Mesothelial cell of epicardium (in vitro differentiated cells): ENCODE measurements at places on chromosomes 1 and 21. TPM values are rescaled to one million over a fixed set of nuclear protein-coding genes. Genes with fewer than 3 reads are reported as not detected.

DNA sequence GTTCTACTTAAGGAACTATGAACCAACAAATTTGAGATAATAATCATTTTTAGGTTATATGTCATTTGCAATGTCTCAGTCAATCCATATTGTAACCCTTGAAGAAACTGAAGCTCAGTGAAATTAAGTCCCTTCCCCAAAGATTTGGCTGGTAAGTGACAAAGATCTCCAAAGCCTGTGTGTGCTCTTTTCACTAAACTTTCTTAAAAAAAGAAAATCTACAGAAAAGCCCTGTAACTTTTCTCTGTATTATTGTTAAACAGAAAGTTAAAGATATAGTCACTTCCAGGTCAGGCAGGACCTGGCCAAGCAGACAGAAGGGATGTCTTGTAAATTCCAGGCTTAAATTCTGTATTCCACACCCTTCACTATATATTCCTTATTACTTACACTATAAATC is 1.5 kb downstream of the LIX1L start:
- peak overlapping the region; percentile 80 for H3K4me3 ChIP-seq
- peaks cover 63% of the 10 kb centered on the region for H3K27me3 ChIP-seq
- no peak for DNase-seq
- no peaks in the 10 kb centered on the region for H3K36me3 ChIP-seq

Gene KIRREL1
- total RNA-seq: 178 to 189 TPM (median 180 TPM) in 3 replicates

Gene IVL
- 0.11 to 0.34 TPM (median 0.27 TPM) in 3 replicates for total RNA-seq

DNA sequence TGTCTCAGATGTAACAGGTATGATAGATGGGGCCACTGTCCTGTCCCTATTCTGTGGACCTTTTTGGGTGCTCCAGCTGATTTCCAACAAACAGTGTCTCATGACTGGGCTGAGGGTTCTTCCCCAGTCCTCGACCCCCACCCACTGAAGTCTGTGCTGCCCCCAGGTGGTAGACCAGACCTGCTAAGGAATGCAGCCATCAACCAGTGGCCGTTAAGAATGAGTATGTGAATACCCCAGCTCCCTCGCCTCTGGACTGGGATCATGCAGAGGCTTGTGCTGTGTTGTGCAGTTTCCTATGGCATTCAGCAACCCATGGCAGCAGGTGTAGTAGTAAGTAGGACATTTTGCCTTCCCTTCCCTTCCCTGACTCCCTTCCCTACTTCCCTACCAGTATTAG is 183.1 kb upstream of the KAZN start:
- no peak overlapping the region for H3K27ac ChIP-seq
- DNase-seq: no peak
- H3K4me1 ChIP-seq: peaks cover 1% of the 10 kb centered on the region
- H3K4me3 ChIP-seq: no peak overlapping the region
- no peaks in the 10 kb centered on the region for H3K36me3 ChIP-seq
- H3K27me3 ChIP-seq: peaks cover 20% of the 10 kb centered on the region

GRCh38 chr1:221350091-221350490 is 391.8 kb downstream of the DUSP10 start:
- H3K27me3 ChIP-seq: peaks cover 11% of the 10 kb centered on the region
- DNase-seq: no peak
- H3K4me1 ChIP-seq: no peaks in the 10 kb centered on the region
- H3K36me3 ChIP-seq: no peaks in the 10 kb centered on the region

DNA sequence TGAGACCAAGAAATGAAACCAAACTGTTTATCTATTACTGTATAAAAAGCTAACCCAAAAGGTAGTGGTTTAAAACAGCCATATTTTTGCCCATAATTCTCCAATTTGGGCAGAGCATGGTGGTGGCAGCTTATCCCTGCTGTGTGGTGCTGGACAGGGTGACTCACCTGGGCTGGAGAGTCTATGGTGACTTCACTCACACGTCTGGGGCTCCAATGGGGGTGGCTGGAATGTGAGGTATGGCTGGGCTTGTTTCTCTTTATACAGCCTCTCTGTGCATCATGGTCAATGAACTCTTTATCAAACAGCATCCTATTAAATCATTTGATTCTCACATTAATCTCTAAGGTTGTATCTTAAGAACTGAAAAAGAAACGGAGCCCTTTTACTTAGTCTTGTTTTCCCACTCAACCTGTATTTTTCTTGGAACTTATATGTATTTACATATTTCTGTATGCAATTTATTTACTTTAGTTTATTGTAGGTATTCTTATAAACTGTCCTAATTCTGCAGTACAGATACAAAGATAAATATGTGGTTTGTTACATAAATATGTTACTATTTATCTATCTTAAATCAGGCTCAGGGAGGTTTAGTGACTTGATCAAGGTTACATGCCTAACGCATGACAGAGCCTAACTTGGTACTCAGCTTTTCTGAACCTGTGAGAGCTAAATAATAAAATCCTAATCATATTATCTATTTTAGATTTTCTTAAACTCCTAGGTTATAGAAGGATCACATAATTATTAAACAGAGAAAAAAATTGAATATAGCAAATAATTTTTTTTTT is 37.5 kb upstream of the WLS start:
- H3K27ac ChIP-seq: no peak overlapping the region
- H3K36me3 ChIP-seq: no peaks in the 10 kb centered on the region
- no peak for DNase-seq
- no peaks in the 10 kb centered on the region for H3K4me1 ChIP-seq
- no peak overlapping the region for H3K4me3 ChIP-seq

DNA sequence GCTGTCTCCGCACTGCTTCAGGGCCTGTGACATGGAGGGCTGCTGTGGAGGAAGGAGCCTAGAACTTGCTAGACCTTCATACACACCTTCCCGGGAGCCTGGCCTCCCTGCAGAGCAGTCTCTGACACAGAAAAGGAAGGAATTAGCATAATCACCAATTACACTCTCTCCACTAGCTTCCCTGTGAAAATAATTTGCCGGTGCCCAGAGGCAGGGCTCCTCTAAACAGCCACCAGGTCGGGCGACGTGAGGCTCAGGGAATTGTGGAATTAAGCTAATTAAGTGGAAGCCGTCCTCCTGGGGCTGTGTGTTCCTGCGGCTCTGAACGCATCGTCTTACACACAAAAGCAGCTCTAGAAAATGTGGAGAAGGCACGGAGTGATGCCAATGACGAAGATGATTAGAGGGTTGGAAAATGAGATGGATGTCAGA is 82.6 kb downstream of the NENF start:
- peaks cover 5% of the 10 kb centered on the region for H3K27me3 ChIP-seq
- no peak overlapping the region for H3K27ac ChIP-seq
- H3K4me3 ChIP-seq: no peak overlapping the region
- no peak for DNase-seq

Gene DEGS1
- total RNA-seq: 53.9 to 55.6 TPM (median 55.4 TPM) in 3 replicates

- peaks cover 2% of the 10 kb centered on the region for H3K27me3 ChIP-seq
- peaks cover 3% of the 10 kb centered on the region for H3K4me1 ChIP-seq
- DNase-seq: no peak
These were observed 535.1 kb downstream of the DPYD start for GRCh38 chr1:97385536-97386277.

DNA sequence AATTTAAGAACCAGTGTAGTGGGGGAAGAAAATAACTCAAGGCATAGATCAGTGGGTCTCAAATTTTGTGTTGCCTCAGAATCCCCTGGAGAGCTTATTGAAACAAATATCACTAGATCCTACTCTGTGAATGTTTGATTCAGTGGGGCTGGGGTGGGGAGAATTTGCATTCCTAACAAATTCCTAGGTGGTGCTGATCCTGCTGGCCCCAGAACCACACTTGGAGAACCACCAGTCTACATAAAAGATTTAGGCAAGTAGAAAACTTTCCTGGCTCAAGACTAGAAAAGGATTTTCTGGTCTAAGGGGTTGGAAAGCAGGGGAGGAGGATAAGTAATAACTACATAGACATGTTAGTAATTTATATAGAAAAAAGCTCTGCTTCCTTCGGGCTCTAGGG is 34.1 kb upstream of the C1orf21 start:
- H3K4me1 ChIP-seq: no peaks in the 10 kb centered on the region
- no peaks in the 10 kb centered on the region for H3K27me3 ChIP-seq
- no peak overlapping the region for H3K27ac ChIP-seq
- no peaks in the 10 kb centered on the region for H3K36me3 ChIP-seq

DNA sequence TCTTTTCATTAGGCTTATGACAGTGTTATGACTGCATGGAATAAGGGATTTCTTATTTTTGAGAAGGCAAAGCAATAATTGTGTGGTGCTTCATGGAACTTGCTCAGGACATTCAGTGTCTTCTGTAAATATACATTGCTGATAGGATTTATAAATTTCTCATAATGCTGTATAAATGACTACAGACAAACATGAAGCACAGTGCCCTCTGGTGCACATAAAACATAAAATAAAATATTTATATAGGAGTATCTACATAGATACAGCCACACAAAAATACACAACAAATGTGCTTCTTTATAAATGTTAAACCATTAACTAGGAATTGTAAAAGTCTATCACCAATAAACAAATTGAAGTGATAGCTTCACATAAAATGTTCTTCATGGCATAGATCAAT is 24.1 kb downstream of the BRINP3 start:
- DNase-seq: no peak
- H3K4me1 ChIP-seq: no peaks in the 10 kb centered on the region
- H3K36me3 ChIP-seq: no peaks in the 10 kb centered on the region

- H3K4me1 ChIP-seq: no peaks in the 10 kb centered on the region
- DNase-seq: no peak
- no peak overlapping the region for H3K4me3 ChIP-seq
- H3K27me3 ChIP-seq: peaks cover 3% of the 10 kb centered on the region
- H3K36me3 ChIP-seq: peaks cover 2% of the 10 kb centered on the region
These were observed 61.8 kb upstream of the SOD1 start for GRCh38 chr21:31597683-31598082.

Gene LRRC3
- total RNA-seq: 10.9 to 11.9 TPM (median 11.8 TPM) in 3 replicates

Gene FAM72A
- 1.7 to 2.5 TPM (median 2.0 TPM) in 3 replicates for total RNA-seq

GRCh38 chr21:43909741-43910400 is 44.8 kb downstream of the AGPAT3 start:
- DNase-seq: no peak
- peaks cover 32% of the 10 kb centered on the region for H3K36me3 ChIP-seq
- no peaks in the 10 kb centered on the region for H3K27me3 ChIP-seq
- H3K27ac ChIP-seq: peak overlapping the region; percentile 72

GRCh38 chr1:227255086-227255732 is 63.1 kb downstream of the CDC42BPA start:
- peaks cover 3% of the 10 kb centered on the region for H3K36me3 ChIP-seq
- no peaks in the 10 kb centered on the region for H3K27me3 ChIP-seq
- peaks cover 9% of the 10 kb centered on the region for H3K4me1 ChIP-seq
- H3K4me3 ChIP-seq: no peak overlapping the region
- DNase-seq: no peak

GRCh38 chr1:210447456-210448057 is 118.9 kb downstream of the HHAT start:
- H3K27ac ChIP-seq: no peak overlapping the region
- H3K27me3 ChIP-seq: peaks cover 6% of the 10 kb centered on the region
- H3K36me3 ChIP-seq: peaks cover 4% of the 10 kb centered on the region
- no peaks in the 10 kb centered on the region for H3K4me1 ChIP-seq

DNA sequence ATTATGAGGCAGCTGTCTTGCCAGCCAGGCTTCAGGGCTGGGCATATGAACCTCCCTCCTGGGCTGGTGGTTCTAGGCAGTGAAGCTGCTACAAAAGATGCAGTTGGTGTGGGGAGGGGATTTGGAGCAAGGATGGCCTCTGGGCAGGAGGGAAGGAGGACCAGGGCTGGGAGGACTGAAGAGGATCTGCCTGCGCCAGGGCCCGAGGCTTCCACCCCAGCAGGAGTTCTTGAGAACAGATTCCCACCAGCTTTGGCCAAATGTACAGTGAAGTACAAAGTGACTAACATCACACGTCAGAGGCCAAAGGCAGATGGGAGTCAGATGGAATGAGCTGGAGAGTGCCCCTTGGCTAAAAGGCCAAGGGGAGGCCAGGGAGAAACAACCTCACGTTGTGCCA is 62.4 kb downstream of the DDX20 start:
- no peaks in the 10 kb centered on the region for H3K36me3 ChIP-seq
- no peak for DNase-seq
- H3K27ac ChIP-seq: no peak overlapping the region
- H3K27me3 ChIP-seq: peaks cover 14% of the 10 kb centered on the region
- no peak overlapping the region for H3K4me3 ChIP-seq

DNA sequence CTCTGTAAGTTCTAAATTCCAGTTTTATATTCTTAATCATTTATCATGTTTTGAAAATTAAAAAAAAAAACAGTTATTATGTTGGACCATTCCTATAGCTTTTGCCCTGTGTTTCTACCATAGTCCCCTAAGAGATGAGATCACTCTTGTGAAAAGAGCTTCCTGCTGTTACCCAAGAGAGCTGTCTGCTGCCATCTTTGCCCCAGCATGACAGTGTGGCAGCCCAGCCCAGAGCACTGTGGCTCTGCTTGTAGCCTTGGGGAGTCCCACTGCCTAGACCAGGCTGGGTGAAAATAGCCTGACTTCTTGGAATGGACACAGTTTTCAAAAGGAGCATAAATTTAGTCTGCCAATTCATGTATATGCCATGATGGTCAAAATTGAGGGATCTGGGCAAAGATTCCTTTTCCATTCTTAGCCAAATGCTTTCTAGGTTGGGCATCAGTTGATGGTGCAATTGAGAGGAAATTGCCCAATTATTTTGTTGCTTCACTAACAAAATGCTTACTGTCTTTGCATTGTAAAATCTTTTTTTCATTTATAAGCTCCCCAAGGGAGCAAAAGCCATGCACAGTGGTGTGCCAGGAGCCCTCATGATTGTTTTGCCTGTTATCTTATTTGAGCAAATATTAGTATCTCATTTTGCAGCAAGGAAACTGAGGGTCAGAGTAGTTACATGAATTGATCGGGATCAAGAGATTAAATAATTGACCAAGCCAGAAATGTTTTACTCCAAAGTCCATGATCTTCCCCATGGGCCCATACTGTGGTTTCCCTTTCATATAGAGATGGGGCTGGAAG is 72.8 kb downstream of the ETS2 start:
- no peak for DNase-seq
- peaks cover 7% of the 10 kb centered on the region for H3K4me1 ChIP-seq
- H3K4me3 ChIP-seq: no peak overlapping the region
- H3K27me3 ChIP-seq: no peaks in the 10 kb centered on the region
- H3K36me3 ChIP-seq: no peaks in the 10 kb centered on the region
- H3K27ac ChIP-seq: no peak overlapping the region

DNA sequence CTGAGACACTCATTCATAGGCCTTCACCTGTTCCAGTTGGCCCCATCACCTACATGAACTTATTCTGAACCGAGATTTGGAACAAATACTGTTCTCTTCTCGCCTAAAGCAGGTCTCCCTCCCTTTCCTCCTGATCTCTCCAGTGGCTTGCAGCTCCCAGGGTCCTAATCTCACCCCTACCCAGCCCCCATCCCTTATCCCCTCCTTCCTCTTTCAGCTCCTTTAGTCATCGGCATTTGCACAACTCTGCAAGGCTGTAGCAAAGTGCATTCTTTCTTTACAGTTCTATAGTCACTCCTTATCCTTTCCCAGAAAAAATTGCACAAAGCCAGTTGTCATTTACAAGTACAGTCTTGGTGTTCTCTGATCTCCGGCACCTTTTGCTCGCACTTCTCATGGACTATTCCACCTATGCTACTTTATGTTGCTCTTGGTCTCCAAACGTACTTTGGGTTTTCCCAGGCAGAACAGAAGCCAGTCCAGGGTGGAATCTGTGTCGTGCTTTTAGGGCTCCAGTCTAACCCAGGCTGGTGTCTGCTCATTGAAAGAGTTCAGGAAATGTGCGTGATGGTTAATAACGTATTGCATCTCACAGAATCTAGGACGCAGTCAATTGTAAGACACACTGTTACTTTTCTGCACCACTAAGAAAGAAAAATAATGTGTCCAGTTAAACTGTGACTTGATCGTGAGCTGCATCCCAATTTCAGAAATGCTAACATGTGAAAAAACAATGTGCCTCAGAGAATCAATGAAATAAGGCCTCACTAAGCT is 965 bp downstream of the ABCA4 start:
- no peak for DNase-seq
- H3K36me3 ChIP-seq: no peaks in the 10 kb centered on the region
- H3K27ac ChIP-seq: peak overlapping the region; percentile 99
- no peaks in the 10 kb centered on the region for H3K27me3 ChIP-seq
- peak overlapping the region; percentile 4 for H3K4me3 ChIP-seq

Gene RBP7
- 1.3 to 2.3 TPM (median 2.2 TPM) in 3 replicates for total RNA-seq
